Cerebellar cortex (tissue), 1 donor: ENCODE measurements at places on chromosomes 6 and 20.

GRCh38 chr6:146553377-146554135, 9.9 kb downstream of the RAB32 start:
- DNase-seq: no peak

DNA sequence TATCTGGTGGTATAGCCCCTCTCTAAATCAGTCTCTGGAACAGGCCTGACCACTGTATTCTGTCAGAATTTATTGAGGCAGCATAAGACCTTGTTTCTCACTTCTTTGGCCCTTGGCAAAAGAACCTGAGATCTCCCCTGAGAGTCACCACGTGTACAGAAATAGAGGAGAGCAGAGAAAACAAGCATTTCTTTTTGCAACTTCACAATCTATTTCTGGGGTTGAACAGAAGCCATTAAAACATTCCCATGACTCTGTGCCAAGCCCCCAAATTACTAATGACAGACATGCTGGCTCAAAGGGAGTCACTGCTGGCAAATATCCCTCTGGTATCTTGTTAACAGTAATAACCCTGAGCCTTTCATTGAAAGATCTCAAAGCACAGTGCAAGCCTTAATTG, 395.3 kb downstream of the MAFB start:
- DNase-seq: no peak

DNA sequence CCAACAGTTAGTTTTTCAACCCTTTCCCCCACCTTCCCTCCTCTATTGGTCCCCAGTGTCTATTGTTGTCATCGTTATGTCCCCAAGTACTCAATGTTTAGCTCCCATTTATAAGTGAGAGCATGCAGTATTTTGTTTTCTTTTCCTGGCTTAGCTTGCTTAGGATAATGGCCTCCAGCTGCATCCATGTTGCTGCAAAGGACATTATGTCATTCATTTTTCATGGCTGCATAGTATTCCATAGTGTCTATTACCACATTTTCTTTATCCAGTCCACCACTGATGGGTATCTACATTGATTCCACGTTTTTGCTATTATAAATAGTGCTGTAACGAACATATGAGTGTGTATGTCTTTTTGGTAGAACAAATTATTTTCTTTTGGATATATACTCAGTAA, 55.3 kb upstream of the HIVEP1 start:
- no peak for DNase-seq

DNA sequence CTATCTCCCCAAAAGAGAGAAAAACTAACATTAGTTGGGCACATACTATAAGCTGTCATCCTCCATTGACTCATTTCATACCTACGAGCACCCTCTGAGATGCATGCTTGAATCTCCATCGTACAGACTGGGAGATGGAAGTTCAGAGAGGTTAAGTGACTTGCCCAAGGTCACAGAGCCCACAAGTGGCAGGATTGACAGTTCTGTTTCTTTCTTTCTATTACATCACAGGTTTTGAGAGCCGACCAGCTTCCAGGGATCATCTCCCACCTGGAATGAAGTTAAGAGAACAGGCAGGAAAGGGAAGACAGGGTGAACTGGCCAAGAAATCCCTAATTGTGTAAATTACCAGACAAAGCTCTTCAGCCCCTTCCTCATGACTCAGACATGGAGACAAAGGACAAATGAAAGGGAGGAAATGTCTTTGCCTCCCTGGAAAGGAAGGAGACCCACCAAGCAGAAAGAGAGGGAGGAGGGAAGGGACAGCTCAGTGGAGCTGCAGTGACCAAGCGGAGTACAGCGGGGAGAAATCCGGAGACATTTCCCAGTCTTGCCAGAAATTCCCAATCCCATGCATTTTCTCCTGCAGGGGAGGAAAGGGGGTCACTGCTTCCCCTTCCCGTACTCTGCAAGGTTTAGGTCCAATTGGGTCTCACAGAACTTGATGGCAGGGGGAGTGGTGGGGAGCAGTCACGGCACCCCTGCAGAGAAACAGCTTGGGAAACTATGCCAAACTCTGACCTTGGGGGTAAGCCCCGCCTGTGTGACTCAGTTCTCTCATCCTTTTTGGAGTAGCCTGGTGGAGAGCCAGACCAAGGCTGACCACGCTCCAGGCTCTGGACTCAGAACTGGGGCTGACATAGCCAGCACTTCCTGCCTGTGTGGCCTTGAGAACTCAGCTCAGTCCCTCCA, 154.3 kb downstream of the ANKRD60 start:
- DNase-seq: no peak
